Stimulated activated CD8-positive, alpha-beta memory T cell treated with anti-CD3 and anti-CD28 coated beads, Interleukin-2, amount 100 ng/mL, for 48 hours (primary cell): ENCODE measurements at places on chromosomes 16 and 17.

DNA sequence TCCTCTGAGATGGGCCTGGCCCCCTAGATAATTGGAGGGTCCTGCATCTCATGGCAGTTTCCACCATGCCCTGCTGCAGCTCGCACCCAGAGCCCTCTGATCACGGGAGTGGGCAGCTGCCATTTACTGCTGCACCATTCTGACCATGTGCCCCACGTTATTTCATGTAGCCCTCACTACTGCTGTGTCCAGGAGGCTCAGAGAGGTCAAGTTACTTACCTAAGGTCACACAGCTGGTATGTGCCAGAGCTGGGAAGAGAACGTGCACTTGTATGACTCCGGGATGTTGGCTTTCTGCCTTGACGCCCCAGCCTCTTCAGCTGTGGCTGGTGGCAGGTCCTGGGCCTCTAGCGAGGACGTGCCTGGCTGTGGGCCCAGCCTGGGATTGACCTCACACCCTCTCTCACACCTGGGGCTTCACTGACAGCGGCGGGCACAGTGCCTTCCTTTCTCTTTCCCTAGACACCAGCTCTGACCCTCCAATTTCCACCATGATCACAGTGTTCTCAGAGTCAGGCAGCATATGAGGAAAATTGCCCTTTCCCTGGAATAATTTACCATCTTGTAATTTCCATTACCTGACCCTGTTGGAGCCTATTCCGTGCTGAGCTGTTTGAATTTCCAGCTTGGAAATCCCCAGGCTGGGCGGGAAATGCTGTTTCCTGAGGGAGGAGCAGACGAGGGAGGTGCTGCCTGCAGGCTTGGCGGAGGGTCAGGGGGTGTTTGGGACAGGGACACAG lies 18.5 kb upstream of the DOC2B start:
- no peak for DNase-seq

GRCh38 chr16:84487358-84487757 lies 17.1 kb downstream of the MEAK7 start:
- no peak for DNase-seq

- DNase-seq, result peak; percentile 56
Measured at GRCh38 chr16:3171855-3172593, 16.0 kb upstream of the OR1F1 start.

DNA sequence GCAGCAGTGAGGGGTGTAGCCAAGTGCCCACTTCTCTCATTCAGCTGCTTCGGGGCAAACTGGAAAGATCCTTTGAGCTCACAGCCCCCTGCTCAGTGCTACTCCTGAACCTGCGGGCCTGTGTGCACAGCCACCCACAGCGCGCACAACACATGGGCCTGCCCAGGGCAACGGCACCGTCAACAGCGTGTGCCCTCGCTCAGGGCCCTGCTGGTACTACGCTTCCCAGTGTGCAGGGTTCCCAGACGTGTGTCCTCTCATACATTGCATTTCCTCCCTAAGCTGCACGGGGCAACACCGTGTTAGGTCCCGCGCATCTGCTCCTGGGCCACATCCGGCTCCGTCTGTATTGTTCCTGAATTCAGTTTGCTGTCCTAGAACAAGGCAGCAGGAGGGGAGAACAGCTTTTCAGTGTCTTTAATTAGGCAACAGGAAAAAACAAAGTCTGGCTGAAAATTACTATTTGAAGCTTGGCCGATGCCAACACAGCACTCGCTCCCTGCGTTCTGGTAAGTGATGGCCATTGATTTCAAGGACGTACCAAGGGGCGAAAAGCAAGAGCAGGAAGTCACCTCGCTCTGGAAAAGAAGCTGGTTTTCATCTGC lies 15.2 kb downstream of the MRM3 start:
- DNase-seq, result no peak

DNA sequence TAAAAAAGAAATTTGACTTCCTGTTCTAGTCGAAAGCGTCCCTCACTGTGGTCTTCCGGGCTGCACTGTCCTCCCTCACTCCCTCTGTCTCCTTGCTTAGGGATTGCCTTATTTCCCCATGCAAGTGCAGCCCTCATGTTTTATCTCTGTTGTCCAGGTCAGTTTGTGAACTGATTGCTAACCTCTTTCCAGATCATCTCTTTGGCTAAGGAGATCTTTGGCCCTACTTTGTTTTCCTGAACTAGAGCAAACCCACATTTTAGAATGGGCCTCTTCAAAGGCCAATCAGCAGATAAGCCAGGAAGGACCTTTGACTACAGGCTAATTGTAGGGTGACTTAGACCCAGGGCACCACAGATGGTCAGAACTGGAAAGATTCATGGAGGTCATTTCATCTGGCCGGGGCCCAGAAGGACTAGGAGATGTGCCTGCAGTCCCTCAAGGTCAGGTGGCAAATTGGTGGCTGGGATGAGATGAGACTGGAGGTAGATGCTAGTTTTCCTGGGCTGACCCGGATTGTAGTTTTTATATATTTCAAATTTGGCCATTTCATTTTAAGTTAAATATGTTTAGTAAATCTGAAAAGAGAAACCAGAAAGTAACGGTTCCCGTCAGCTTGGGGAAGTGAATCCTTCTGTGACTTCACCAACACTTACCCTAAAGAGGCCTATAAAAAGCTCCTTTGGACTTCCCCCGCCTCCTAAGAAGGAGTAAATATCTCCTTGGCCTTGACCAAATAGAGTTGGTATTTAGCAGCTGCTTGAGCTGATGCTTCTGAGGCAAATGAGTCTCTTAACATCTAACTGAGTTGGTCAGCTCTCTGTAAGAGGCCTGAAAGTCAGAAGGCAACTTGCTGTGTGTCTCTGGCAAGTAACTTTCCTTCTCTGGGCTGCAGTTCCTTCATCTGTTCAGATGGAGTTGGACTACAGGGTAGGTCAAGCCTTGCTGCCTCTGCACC lies 6.2 kb upstream of the SLC25A19 start:
- DNase-seq, result no peak

- DNase-seq, result no peak
Measured at GRCh38 chr17:82014432-82014831, 8.2 kb downstream of the CENPX start.

DNA sequence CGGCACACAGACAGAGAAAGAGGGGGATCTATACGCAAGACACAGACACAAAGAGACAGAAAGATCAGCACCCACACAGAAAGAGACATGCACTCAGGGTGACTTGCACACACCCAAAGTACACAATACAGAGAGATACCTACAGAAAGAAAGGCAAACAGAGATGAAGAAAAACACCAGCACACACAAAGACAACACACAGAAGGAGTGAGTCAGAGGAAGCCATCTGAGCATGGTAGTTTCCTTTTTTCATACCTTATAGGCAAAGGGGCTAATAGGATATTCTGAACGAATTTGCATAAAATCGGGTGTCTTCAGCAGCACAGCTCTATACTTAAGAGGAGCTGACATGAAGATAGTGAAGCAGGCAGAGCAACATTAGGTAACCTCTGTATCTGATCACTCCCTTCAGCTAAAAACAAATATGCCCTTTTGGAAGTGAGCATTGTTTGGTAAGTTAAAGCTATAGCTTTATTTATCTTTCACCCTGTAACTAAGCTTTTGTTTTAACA lies 198.6 kb downstream of the AATF start:
- no peak for DNase-seq

GRCh38 chr16:86895606-86896005 lies 317.3 kb downstream of the FOXL1 start:
- DNase-seq, result no peak

DNA sequence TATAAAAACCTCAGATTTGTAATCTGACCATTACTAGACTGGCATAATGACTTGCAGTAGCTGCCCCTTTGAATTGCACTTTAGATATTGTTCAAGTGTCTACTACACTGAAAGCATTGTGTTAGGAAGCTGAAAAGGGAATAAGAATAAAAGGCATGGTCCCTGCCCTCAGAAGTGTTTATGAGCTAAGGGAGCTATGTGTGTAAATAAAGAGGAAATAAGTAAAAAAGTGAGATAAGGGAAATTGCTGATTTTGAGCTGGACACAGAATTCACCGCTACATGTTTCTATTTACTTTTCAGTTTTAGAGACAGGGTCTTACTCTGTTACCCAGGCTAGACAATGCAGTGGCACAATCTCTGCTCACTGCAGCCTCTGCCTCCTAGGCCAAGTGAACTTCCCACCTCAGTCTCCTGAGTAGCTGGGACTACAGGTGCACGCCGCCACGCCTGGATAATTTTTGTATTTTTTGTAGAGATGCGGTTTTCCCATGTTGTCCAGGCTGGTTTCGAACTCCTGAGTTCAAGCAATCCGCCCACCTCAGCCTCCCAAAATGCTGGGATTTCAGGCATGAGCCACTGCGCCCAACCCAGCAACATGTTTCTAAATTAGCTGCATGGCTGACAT lies 57.0 kb downstream of the GRB2 start:
- no peak for DNase-seq

- no peak for DNase-seq
Measured at GRCh38 chr17:38568845-38569510, 36.8 kb downstream of the SRCIN1 start.

- DNase-seq, result no peak
Measured at GRCh38 chr16:88649924-88650748, 717 bp downstream of the CYBA start.

- DNase-seq, result no peak
Measured at GRCh38 chr17:57864273-57864672, 14.4 kb upstream of the MRPS23 start.

GRCh38 chr16:50814052-50814451 lies 72.2 kb downstream of the CYLD start:
- no peak for DNase-seq

GRCh38 chr17:3507071-3507470 lies 31.3 kb downstream of the ASPA start:
- no peak for DNase-seq

DNA sequence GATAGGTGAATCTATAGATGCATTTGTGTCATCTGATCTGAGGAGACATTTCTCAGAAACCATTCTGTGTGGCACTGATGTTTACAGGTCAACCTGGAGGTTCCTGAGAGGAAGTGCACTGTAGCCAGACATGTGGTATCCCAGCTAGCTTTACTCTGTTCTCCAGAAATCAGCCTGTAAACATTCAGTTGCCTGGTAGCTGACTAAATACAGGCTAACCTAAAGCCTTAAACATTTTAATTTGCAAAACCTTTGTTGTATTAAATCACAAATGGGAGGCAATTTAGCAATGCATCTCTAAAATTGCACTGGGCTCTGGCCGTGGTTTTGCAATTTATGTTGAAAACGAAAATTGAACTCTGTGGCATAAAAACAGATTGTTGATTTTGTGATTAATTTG lies 207.6 kb downstream of the FTO start:
- no peak for DNase-seq

DNA sequence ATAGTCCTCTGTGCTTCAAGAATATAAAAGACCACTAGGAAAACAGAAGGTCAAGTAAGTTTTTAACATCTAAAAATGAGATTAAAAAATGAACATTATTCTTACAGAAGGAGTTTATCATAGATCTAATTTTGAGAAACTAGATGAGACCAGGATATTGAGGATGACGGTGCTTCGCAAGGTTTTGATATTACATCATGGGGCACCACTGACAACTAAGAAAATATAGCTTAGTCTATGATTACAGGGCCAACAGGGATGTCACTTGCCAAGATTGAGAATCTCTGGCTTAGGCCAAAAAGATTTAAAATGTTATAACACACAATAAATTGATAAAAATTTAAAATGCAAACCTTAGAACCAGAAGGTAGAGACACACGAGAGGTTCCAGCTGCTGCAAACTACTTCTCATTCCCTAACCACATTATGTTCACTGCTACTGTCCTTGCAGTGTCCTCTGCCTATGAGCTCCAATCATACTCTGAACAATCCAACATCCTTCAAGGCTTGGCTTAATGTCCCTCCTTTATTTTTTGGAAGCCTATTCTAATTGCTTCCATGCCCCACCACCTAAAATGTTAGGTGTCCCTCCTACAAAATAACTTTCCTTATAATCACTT lies 33.2 kb downstream of the USP32 start:
- no peak for DNase-seq

DNA sequence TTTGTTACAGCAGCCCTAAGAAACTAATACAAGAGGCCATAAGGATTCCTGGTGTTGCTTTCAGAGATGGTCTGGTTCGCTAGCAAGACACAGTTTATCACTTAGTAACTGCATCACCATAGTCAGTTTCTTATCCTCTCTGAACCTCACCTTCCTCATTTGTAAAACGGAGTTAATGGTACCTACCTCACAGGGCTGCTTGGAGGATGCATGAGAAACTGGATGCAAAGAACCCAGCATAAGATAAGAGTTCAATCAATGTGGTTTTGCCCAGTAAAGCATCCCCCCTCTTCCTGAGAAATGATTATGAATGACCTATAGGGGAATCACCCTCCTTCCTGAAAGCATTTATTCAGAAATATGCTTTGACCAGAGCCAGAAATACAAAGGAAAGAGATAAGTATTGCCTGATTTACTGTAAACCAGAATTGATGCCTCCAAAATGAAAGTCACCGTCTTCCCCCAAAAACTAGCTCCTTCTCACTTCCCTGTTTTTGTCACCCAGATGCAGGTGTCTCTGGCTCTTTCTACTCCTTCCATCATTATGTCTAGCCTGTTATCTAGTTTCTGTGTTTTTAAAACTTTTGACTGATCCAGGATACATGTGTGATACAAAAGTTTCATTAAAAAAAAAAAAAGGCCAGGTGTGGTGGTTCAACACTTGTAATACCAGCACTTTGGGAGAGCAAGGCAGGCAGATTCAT lies 2.8 kb upstream of the TEFM start:
- DNase-seq, result no peak

DNA sequence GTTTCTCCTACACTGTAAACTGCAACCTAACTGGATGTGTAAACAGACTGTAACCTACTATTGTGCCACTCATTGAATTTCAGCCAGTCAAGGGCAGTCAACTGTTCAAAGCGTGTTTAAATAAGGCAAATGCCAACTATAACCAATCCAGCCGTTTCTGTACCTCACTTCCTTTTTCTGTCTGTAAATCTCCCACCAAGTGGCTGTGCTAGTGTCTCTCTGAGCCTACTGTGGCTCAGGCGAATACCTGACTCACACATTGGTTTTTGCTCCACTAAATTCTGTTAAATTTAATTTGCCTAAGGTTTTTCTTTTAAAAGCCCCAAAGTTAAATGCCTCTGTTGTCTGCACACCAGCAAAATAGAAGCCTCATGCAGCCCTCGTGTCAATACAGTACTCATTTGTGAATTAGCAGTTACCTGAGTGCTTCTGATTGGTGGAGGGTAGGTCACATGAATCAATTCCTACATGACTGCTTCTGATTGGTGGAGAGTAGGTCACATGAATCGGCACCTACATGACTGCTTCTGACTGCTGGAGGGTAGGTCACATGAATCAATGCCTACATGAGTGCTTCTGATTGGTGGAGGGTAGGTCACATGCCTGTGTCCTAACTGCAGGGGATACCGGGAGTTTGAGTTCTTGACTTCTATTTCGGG lies 31.1 kb upstream of the CCR7 start:
- DNase-seq, result no peak
